ENCODE measurements at places on chromosomes 13 and 19. TPM values are rescaled to one million over a fixed set of nuclear protein-coding genes. Genes with fewer than 3 reads are reported as not detected.

STARD13 gene
- total RNA-seq: 18.2 TPM

ZNF497 gene
- 0.93 TPM for total RNA-seq

ZNF814 gene
- 21.4 TPM for total RNA-seq

R3HDM4 gene
- 20.6 TPM for total RNA-seq

PRR20D gene
- not detected for total RNA-seq

PGLYRP1 gene
- not detected for total RNA-seq

SWSAP1 gene
- 1.3 TPM for total RNA-seq

CCDC194 gene
- total RNA-seq: 1.3 TPM

NALCN gene
- 0.33 TPM for total RNA-seq

FCGBP gene
- under 0.01 TPM for total RNA-seq

All from melanocyte of skin (primary cell).